ENCODE measurements at places on chromosomes 7 and 10.

DNA sequence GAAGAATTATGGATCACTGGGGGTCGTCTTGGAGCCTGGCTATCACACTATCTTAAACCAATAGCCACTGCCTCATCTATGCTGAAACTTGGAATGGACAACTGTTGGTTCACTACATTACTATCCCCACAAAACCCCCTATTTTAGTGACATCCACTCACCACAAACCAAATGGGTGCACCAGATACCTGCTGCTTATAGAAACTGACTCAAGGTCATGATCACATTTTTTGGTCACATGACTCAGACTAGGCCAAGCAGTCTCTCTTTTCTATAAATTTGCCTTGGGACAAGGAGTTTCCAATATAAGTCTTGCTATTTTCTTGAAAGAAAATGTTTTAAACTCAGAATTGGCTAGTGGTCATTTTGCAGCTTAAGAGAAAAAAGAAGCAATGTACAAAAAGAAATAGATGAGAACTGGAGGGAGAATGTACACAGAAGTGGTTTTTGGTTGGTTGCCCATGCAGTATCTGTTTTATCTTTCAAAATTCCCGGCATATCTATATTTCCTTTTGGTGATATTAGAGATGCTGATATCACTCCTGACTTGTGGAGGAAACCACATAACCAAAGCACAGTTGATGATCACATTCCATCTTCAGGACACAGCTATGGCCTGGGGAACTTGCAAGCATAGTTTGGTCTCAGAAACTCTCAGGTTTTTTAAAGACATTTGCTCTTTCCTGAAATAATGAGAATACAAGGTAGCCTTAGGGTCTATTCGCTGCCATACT lies 85.2 kb upstream of the CACNA2D1 start:
- no peak for DNase-seq

DNA sequence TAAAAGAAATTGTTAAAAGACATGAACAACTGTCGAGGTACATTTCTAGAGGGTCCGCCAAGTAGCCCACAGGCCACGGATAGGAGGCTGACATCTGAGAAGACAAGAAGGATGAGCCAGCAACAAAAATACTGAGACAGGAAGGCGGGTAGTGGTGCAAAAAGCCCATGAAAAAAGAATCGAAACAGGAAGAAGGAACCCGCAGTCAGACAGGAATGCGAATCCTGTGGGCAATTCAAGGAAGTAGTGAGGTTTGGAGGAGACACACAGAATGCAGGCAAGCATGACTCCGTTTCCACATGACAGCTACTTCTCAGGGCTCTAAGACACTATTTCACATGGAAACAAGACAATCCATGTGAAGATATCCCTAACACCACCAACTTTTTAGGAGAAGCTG lies 125.2 kb downstream of the DOCK4 start:
- peak; percentile 66 for DNase-seq

DNA sequence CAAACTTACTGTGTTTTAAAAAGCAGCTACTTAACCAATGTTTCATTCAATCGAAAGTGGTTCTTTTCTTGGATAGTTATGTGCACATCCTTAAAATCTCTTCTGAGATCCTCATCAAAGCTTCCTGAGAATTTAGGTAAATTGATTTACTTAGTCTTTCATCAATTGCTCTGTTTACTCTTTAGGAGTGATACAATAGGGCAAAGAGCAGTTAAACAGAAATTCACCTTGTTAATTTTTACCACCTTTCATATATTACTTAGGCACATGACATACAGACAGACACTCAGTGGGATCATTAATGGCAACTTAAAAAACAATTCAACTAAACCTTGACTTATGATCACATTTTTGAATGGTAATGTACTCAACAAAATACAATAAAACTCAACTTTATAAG lies 456.3 kb downstream of the DGKB start:
- no peak for DNase-seq

GRCh38 chr7:79778786-79779770 lies 325.6 kb upstream of the MAGI2 start:
- DNase-seq = peak; percentile 82

DNA sequence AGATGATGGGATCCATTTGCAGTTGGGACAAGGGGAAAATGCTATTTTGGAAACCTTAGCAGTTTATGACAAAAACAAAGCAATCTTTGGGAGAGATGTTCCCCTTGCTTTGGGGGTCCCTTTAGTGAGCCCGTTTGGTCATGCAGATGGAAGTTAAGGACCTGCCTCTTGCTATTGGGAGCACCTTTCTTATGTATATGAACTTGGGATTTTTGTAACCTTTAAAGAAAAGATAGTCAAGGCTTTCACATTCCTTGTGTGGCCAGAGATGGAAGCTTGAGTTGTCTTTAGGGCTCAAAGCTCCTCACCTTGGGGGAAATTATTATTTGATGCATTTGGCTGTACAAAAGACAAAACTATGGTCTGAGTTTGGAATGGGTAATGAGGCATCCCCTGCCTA lies 179.0 kb upstream of the PLPP4 start:
- DNase-seq = no peak

- DNase-seq = peak; percentile 79
Observed at GRCh38 chr7:139232904-139233303, 1.9 kb downstream of the UBN2 start.

DNA sequence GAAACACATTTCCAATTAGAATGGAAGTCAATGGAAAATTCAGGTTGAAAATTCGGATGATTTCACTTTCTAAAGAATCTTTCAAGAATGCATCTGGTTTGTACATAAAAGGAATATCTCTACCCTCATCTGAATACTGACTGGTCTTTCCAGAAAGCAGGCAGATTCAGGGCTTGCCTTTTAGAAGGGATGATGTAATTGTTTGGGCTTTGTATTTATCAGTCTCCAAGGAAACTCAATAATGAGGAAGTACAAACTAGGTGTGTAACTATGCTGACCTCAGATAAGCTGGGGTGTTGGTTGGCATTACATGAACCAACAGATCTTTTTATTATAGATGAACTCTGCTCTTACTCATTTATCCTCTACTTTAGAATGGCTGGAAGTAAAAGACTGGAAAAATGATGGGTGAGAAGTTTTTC lies 24.1 kb downstream of the PDLIM1 start:
- DNase-seq = peak; percentile 97

DNA sequence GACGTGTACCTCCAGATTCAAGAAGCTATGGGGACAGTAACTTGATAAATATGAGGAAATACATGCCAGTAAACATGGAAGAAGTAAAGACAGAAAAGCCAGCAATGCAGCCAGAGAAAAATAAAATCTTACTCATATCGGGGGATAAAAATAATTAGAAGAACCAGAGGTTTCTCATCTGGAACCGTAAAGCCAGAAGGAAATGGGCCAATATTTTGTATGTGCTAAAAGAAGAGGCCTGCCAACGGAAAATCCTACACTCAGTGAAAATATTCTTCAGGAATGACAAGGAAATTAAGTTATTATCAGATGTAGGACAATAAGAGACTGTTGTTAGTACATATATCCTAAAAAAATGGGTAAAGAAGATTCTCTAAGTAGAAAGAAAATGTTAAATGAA lies 401.2 kb downstream of the CDC14C start:
- no peak for DNase-seq

- DNase-seq = no peak
Observed at GRCh38 chr10:71038091-71038633, 149.8 kb upstream of the PCBD1 start.

- no peak for DNase-seq
Observed at GRCh38 chr10:11336722-11337162, 274.7 kb downstream of the USP6NL start.

- no peak for DNase-seq
Observed at GRCh38 chr10:110462166-110463095, 35.3 kb upstream of the DUSP5 start.

DNA sequence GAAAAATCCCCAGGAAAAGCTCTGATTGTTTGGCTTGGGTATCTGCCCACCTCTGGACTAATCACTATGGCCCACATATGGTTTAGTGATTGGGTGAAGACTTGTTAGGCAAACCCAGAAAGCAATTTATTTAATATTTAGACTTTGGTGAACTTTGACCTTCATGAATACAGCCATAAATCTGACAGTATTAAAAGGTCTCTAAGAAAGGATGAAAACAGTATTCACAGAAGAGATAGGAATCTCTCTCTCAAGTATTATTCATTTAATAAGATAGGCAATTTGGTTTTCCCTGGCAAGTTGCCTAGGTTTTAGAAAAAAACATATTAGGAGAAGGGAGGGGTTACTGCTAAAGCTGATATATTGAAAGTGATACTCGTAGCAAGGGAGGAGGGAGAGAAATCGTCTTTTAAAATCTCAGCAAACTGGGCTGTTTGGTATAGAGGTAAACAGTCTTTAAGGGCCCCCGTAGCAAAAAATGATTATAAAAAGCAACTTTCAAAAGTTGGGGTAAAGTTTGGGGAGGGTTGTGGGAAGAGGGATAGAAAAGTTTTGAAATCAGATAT lies 57.1 kb downstream of the LSMEM1 start:
- DNase-seq = no peak

DNA sequence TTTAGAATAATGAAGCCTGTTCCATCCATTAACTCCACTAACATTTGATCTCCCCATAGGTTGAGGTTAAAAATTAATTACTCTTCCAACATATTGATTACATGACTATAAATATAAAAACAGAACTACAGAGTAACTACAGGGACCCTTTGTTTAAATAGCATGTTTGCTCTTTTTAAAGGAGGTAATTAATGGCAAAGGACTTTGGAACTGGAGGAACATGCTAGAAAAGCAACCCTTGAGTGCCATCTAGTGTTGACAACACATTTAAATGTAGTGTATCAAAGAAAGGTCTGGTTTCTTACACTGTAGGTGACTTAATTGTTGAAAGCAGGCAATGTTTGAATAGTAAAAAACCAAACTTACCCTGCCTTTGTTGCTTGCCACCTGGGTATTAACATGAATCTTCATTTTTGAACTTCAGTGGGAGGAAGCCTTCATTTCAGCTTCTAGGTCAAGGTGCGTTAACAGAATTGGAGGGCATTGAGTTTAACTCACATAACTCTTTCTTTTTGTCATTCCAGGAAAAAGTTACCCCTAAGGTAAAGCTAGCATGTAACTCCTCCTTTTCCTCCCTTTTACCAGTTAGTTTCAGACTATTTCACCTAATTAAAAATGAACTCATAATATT lies 52.6 kb upstream of the CAPZA2 start:
- DNase-seq = peak; percentile 77

GRCh38 chr10:21031232-21031795 lies 134.2 kb upstream of the NEBL start:
- no peak for DNase-seq

- no peak for DNase-seq
Observed at GRCh38 chr10:12613136-12613535, 263.8 kb downstream of the CAMK1D start.

DNA sequence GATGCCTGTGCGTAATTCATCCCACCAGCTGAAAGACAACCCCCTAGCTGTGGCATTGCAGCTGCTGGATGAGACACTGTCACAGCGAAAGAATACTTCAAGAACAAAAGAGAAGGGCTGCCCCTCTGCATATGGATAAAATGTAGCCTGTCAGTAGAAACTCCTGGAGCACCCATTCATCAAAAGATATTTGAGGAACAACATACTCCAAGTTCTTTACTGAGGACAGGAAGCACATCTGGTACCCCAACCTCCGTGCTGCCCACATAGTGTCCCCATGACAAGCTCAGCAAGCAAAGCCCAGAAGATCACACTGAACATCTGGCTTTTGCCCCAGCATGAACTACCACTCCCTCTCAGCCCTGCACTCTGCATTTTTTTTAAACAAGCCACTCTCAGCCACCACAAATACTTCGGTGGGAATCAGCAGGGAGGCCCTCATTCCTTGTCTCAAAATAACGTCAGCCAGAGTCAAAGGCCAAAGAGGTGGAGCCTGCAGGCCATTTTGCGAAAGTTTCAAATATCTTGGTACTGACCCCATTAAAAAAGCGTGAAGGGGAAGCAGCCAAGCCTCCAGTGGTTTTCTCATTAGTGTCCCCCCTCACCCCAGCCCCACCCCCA lies 1.7 kb downstream of the CREB3L2 start:
- DNase-seq = peak; percentile 40

- DNase-seq = no peak
Observed at GRCh38 chr7:71787513-71787912, 624.6 kb downstream of the CALN1 start.

GRCh38 chr7:28726555-28726954 lies 231.6 kb downstream of the TRIL start:
- no peak for DNase-seq

GRCh38 chr7:101620991-101621390 lies 8.1 kb downstream of the MYL10 start:
- no peak for DNase-seq

- no peak for DNase-seq
Observed at GRCh38 chr7:17181482-17181881, 117.0 kb upstream of the AHR start.

GRCh38 chr7:46440186-46440585 lies 519.1 kb upstream of the IGFBP3 start:
- DNase-seq = no peak

- peak; percentile 80 for DNase-seq
Observed at GRCh38 chr7:76063525-76063924, 15.6 kb downstream of the MDH2 start.

- DNase-seq = peak; percentile 60
Observed at GRCh38 chr10:14009371-14010100, 321.2 kb downstream of the FRMD4A start.

GRCh38 chr7:149823191-149823630 lies 15.0 kb upstream of the ZNF862 start:
- no peak for DNase-seq

DNA sequence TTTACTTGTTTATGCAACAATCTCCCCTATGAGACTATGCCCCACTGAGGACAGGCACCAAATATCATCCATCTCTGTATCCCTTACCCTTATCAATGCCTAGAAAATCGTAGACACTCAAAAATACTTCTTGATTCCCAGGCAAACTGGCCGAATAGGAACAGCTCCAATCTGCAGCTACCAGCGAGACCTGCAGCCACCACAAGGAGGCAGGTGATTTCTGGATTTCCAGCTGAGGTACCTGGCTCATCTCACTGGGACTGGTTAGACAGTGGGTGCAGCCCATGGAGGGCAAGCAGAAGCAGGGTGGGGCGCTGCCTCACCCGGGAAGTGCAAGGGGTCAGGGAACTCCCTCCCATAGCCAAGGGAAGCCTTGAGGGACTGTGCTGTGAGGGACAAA lies 10.8 kb upstream of the PPP1R3C start:
- peak; percentile 57 for DNase-seq

DNA sequence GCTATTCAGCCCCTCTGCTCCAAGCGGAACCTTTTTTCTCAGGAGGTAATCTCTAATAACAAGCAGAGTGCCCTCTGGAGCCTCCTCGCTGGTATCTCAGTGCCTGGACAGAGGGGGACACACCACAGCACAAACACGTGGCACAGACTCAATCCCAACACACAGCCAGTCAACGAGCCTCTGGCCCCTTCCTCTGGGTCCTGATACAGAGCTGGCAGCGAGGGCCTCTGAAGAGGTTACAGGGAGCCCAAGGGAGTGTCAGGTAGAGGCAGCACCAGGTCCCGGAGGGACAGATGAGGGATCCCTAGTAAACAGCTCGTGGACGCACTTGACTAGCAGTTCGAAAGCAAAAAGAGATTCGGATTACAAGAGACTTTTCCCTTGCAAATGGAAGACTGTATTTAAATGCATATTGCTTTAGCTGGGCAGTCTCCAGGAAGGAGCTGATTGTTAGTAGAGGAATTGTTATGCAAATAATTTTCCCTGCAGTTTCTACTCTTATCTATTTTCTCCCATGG lies 14.1 kb downstream of the CXCL12 start:
- DNase-seq = no peak

- DNase-seq = no peak
Observed at GRCh38 chr10:43082087-43082486, 5.2 kb downstream of the RET start.

- no peak for DNase-seq
Observed at GRCh38 chr10:33831591-33831990, 497.1 kb upstream of the NRP1 start.

GRCh38 chr7:2597273-2597640 lies 34.5 kb upstream of the TTYH3 start:
- no peak for DNase-seq

All from epithelial cell of esophagus (primary cell).